ENCODE measurements at places on chromosomes 13 and 19.

- no peak for DNase-seq
These were observed 13.0 kb downstream of the FAM124A start for GRCh38 chr13:51235186-51235585.

DNA sequence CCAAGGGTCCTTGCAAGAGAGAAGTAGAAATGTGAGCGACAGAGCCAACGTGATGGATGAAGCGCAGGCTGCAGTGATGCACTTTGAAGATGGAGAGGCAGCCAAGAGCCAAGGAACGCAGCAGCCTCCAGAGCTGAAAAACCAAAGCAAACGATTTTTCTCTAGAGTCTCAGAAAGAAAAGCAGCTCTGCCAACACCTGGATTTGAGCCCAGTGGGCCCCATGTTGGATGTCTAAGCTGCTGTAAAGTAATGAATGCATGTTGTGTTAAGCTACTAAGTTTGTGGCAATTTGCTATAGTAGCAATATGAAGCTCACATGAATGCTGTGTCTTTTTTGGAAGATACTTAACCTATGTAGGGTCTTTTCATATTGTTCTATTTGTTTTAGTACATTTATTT lies 894.3 kb downstream of the EFNB2 start:
- no peak for DNase-seq

- DNase-seq: no peak
These were observed 1.4 kb downstream of the ZNF222 start for GRCh38 chr19:44026622-44027021.

DNA sequence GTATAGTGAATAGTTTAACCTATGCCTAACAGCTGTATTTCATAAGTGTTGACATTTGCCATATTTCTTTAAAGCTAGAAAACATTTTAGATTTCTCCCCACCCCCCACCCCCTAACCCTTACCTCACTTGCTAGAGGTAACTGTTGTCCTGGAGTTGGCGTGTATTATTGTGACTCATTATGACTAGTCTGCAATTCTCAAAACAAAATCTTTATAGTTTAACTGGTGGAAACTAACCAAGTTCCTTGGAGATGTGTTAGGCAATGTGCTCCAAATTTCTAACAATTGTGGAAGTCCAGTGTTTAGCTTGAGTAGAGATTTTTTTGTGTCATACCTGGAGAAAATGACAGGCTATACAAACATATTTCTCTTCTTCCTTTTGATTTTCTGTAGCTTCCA lies 38.0 kb downstream of the KCTD4 start:
- no peak for DNase-seq

- no peak for DNase-seq
These were observed 133.7 kb downstream of the RAP2A start for GRCh38 chr13:97567510-97568243.

DNA sequence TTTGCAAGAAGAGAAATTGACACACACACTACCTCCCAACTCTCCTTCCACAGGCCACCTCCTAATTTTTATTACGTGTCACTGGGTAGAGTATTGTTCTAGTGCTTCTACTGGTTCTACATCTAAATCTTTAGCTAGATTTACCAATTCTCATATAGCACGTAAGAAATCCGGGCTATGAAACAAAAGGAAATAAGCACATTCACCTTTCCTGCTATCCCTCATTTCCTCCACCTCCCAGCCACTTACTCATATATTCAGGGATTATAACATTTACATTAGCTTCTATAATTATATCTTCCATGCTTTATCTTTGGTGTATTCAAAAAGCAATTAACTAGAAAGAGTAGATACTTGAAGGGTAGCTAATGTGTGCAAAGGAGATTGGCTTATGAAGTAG lies 39.7 kb downstream of the USP12 start:
- no peak for DNase-seq

- no peak for DNase-seq
These were observed 2304.4 kb downstream of the PCDH9 start for GRCh38 chr13:64925727-64926126.

DNA sequence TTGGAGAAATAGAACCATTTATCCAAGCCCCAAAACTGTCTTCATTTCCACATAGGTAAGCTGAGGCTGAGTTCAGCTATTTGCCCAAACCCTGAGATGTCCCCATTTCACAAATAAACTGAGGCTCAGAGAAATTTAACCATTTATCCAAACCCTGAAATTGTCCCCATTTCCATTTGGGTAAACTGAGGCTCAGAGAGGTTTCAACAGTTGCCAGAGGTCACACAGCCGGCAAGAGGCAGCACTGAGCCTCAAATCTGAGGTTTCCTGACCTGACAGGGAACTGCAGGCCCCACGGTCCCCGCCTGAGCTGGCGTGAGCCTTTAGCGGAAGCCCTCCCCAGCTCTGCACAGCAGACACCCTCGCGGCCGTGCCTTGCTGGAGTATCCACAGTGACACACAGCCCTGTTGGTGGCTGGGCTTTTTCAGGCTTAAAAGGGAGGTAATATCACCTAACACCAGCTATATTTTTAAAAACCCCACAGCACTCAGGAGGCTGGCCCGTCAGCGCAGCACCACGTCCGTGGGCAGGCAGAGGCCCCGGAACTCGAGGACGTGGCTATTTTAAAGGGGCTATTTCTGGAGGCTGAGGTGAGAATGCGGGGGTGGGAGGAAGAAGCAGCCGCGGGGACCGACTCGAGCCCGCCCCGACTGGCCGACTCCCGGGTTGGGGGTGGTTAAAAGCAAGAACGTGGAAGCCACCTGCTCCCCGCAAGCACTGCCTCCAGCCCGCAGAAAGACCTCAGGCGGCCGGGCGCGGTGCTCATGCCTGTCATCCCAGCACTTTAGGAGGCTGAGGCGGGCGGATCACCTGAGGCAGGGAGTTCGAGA lies 18.5 kb downstream of the PTPRS start:
- no peak for DNase-seq

DNA sequence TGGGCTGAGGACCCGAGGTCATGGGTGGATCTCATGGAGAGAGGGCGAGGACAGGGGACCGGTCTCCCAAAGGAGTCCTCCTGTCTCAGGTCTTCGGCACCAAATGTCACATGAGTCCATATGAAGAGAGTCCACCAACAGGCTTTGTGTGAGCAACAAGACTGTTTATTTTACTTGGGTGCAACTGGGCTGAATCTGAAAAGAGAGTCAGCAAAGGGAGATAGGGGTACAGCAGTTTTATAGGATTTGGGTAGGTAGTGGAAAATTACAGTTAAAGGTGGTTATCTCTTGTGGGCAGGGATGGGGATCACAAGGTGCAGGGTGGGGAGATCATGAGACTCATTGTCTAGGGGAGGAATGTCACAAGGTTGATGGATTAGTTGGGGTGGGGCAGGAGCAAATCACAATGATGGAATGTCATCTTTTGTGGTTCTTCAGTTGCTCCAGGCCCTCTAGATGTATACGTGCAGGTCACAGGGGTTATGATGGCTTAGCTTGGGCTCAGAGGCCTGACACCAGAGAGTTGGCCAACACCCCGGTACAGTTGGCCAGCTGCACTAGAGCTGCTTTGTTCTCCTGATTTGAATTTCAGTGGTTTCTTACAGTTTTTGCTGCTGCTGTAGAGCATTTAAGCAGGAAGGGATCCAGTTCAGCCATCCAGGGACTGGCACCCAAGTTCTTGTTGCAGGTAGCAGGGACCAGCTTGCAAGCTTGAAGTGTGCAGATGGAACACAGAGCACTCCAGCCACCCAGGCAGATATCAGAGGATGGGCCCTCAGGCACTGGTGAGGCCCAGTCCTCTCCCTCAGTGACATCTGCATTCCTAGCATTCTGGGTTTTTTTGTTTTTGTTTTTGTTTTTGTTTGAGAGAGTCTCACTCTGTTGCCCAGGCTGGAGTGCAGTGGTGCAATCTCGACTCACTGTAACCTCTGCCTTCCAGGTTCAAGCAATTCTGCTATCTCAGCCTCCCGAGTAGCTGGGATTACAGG lies 26.4 kb upstream of the IGFL1 start:
- DNase-seq: no peak

GRCh38 chr19:12946092-12946721 lies 545 bp downstream of the RAD23A start:
- no peak for DNase-seq

- no peak for DNase-seq
These were observed 165.2 kb downstream of the RNF17 start for GRCh38 chr13:24929196-24929595.

DNA sequence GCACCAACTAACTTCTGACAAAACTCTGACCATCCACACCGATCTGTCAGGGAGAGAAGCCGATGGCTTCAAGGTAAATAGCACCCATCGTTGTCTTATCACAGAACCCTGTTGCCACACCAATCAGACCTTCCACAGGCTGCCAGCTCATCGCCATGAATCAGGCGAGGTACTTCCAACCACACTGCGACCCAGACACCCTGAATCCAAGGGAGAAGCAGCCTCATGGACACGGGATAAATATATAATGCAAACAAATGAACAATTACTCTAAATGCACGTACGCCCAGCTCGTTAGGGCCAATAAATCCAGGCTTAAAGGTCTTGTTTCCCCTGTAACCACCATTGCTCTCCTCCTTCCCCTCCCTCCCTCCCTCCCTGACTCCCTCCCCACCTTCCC lies 20.8 kb downstream of the RANBP3 start:
- no peak for DNase-seq

DNA sequence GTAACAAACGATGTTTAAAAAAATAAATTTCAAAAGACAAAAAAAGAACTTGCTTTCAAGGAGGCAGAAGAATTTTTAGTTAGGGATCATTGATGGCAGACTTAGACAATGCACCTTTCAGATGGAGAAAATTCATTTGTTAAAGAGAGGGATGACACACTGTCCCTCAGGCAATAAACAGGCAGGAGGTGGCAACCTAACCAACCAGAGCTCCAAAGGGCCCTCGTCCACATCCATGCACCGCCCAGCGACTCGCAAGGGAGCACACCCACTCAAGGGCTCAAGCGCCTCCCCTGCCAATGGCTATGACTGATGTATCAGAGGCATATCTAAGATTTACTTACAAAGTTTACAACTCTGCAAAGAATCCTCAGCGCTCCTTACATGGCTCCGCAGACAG lies 81.9 kb downstream of the TUBGCP3 start:
- DNase-seq: no peak

GRCh38 chr13:102928941-102929675 lies 83.3 kb downstream of the ERCC5 start:
- DNase-seq: no peak

DNA sequence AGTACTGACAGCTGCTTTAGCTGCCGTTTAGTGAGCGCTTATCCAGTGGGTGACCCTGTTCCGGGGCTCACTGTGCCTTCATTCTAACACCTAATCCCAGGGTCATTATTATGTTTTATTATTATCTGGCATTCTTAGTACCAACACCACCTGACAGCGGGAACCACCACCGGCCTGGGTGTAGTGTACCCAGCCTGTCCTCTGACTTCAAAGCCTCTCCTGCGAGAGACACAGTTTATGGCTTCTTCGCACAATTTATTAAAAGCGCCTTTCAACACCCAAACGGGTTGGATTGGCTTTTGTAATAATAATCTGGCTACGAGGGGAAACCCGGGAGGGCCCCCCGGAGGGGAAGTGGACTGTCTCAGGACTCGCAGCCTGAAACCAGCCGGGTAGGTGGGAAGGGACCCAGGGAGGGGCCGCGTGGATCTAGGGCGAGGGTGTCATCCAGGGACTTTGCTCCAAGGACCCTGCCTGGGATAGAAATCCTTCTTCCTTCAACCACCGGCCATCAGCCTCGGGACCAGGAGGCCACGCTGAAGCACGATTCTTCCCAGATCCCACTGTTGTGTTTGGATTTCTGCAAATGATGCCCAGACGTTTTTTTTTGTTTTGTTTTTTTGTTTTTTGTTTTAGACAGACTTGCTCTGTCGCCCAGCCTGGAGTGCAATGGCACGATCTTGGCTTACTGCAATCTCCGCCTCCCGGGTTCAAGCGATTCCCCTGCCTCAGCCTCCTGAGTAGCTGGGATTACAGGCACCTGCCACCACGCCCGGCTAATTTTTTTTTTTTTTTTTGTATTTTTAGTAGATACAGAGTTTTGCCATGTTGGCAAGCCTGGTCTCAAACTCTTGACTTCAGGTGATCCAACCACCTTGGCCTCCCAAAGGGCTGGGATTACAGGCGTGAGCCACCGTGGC lies 1.6 kb upstream of the ZBTB7A start:
- DNase-seq: no peak

DNA sequence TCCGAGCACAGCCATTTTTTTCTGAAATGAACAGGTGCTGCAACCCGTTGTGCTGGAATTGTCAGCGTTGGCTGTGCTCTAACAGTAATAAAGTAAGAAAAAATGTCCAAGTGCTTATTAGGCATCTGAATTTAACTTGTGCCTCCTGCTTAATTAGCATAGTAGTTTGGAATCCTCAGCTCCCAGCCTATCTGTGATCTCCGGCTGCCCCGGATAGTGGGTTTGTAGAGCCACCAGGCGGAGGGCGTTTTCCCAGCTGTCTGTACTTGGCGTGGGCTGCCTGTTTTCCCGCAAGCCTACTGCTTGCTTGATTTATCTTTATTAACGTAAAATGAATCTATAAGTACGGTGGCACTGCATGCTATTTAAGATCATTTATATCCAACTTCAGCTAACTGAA lies 137.9 kb downstream of the MTUS2 start:
- no peak for DNase-seq

- DNase-seq: no peak
These were observed 19.8 kb downstream of the SERP2 start for GRCh38 chr13:44393391-44393790.

- no peak for DNase-seq
These were observed 2.5 kb downstream of the ZNF552 start for GRCh38 chr19:57812226-57812625.

- no peak for DNase-seq
These were observed 27.6 kb downstream of the ELL start for GRCh38 chr19:18494267-18494607.

GRCh38 chr19:15323496-15324235 lies 8.7 kb downstream of the BRD4 start:
- DNase-seq: no peak

- no peak for DNase-seq
These were observed 17.7 kb upstream of the DPY19L3 start for GRCh38 chr19:32387701-32388392.

- no peak for DNase-seq
These were observed 14.5 kb upstream of the CERS4 start for GRCh38 chr19:8194528-8195267.

DNA sequence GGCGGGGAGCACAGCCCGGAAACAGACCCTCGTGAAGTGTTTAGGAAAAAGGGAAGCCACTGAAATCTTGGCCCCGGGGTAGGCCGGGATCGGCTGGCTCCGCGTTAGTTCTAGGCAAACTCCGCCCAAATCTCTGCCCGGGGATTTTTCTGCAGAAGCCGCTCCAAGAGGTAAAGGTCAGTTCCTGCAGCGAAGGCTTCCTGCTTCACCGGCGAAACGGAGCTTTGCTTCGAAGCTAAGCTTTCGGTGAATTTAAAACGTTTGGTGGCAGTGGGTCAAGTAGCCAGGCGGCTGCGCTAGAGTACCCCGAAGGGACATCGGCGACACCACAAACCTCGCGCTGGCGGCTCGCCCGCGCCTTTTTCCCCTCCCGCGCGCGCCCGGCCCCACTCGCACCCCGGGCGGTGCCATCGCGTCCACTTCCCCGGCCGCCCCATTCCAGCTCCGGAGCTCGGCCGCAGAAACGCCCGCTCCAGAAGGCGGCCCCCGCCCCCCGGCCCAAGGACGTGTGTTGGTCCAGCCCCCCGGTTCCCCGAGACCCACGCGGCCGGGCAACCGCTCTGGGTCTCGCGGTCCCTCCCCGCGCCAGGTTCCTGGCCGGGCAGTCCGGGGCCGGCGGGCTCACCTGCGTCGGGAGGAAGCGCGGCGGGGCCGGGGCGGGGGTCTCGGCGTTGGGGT lies 441 bp downstream of the GJB2 start:
- DNase-seq: no peak

All from stimulated activated CD4-positive, alpha-beta T cell treated with anti-CD3 and anti-CD28 coated beads, Interleukin-1b, Interleukin-23, amount 100 ng/mL, for 1 hour (primary cell).